ENCODE measurements at places on chromosomes 3 and 15.

GRCh38 chr3:106349191-106349881, 480.5 kb upstream of the CBLB start:
- DNase-seq: peak; percentile 47

GRCh38 chr3:189349772-189350171, 178.0 kb downstream of the TPRG1 start:
- no peak for DNase-seq

DNA sequence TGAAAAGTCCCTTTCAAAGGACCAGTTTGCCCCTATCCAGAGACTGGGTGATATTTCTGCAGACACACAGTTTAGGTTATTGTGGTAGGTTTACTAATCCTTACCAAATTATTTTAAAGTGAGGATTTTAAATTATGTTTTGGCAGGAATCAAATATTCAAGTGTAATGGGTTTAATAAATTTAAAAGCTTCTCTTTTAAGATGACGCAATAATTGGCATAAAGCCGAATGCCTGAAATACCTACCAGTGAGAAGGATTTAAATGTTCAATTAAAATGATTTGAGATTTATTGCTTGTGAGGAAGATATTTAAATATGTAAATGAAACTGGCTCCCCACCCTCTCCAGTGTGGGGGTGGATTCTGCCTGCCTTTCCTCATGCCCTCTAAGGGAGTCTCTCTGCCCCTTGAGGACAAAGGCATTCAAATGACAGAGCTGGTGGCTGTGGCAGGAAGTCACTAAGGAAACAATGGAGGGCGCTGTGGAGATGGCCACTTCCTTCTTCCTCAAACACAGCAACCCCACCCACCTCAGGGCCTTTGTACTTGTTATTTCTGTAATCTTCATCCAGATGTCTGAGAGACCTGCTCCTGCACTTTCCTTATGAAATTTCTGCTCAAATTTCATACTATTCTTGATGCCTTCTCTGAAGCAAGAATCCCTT, 131.7 kb downstream of the TNIK start:
- peak; percentile 69 for DNase-seq

GRCh38 chr15:77617476-77618230, 15.1 kb downstream of the LINGO1 start:
- DNase-seq: no peak

- no peak for DNase-seq
Observed at GRCh38 chr15:71568227-71568626, 242.1 kb upstream of the NR2E3 start.

DNA sequence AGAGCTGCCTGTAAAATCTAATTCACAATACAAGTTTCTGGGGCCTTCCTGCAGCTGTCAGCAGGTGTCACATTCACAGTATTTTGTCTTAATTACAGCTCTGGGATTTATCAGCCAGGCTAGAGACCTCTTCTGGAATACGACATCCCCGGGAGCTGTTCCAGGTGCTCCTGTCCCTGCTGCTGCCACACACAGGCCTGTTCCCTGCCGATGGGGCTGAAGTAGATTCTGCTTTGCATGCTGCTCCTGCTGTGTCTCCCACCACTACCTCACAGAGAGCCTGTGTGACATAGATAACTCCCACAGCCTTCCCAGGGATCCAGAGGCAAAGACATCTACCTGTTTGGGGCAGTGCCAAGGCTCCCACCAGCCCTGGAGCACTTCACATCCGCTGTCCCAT, 20.4 kb downstream of the COLQ start:
- DNase-seq: no peak

DNA sequence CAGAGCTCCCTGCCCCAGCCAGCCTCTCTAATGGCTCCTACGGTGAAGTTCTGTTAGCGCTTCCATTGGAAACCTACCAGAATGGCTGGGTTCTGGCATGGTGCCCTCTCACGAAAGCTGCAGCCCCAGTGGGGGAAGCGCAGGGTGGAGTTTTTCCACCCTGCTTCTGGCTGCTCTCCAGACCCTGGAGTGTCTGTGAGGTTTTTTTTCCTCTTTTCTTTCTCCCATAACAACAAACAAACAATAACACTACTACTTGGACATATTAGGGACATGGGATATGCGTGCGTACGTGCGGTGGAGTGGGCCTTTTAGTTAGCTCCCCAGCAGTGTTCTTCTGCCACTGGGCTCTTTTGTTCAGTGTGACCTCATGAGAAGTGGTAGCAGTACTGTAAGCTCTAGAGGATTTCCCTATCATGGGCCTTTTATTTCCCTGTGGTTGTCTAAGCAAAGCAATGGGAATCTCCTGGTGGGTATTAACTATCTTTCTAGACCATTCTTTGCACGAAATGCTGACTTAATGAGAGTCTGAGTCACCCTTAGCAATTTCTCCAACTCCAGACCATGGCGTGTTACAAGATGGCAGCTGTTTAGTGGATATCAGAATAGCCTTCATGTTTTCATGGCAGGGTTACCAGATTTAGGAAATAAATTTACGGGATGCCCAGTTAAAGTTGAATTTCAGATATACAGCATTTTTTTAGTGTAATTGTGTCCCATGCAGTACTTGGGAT, 161.9 kb downstream of the FNDC3B start:
- DNase-seq: peak; percentile 69

- DNase-seq: no peak
Observed at GRCh38 chr15:101276501-101277037, 716 bp downstream of the SELENOS start.
